ENCODE measurements at places on chromosomes 13 and 19.

DNA sequence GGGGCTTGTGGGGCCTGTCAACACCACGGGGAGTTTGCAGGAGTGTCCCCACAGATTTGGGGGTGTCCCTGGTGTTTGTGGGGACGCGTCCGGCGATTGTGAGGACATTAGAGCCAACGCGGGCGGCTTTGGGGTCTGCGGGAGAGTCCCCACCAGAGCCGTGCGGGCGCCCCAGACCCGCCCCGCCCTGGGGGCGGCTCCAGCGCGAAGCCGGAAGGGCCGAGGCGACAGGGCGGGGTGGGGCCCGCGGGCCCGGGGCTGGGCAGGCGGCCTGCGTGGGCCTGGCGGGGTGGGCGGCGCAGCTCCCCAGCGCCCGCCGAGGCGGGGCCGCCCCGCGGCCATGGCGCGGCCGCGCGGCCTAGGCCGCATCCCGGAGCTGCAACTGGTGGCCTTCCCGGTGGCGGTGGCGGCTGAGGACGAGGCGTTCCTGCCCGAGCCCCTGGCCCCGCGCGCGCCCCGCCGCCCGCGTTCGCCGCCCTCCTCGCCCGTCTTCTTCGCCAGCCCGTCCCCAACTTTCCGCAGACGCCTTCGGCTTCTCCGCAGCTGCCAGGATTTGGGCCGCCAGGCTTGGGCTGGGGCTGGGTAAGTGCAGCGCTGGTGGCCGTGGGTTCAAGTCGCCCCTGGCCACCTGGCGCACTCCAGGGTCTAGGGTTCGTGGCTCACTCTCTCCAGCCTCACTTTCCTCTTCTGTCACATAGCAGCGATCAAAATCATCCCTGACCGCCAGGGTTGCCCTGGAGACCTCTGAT is 10.3 kb downstream of the PDE4A start:
- DNase-seq, result peak; percentile 66

DNA sequence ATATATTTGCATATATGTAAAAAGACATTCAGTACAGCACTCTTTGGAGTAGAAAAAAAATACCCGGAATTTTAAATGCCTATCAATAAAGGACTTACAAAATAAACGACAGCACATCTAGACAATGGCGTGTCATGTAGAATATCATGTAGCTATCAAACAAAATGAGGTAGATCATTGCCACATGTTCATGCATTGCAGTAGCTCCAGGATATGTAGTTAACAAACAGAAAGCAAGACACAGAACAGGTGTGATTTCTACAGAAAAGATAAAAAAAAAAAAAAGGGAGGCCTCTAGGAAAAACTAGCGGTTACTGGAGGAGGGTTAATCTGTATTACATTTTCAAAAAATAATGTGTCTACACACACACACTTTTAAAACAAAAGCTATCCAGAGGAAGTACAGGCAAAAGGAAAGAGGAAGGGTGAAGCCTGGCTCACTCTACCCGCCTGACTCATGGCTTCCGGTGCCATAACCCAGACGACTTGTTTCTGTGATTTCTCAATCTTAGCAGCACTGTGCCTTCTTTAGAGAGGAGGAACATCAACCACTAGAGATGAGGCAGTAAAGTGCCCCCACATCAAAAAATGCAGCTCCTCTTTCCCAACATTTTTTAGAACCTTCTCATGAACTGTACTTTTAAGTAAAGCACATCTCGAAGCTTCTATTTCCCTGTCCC is 6.9 kb downstream of the KCTD12 start:
- DNase-seq, result peak; percentile 48

DNA sequence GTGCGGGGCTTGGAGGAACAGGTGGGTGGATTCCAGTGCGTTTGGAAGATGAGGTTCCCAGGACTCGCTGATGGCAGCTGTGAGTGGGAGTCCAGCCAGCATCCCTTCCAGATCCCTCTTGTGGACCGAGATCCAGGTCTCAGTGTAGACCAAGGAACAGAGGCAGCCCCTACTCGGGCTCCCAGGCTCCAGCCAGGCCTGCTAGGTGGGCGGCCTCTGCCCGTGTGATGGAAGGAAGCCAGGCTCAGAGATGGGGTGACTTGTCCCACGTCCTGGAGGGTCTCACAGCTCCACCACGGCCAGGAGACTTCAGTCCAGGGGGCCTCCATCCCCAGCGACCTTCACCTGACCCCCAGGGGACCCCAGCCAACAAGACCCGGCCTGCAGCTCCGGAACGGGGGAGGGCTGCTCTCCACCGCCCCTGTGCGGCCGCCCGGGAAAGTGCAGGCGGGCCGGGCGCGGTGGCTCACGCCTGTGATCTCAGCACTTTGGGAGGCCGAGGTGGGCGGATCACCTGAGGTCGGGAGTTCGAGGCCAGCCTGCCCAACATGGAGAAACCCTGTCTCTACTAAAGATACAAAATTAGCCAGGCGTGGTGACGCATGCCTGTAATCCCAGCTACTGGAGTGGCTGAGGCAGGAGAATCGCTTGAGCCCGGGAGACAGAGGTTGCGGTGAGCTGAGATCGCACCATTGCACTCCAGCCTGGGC is 729 bp upstream of the MADCAM1 start:
- DNase-seq, result peak; percentile 66

- no peak for DNase-seq
These were observed 79.7 kb downstream of the TNFSF11 start for GRCh38 chr13:42653679-42654078.
